ENCODE measurements at places on chromosomes 5 and 9.

GRCh38 chr9:134135343-134136117 is at the start of gene WDR5:
Gene WDR5 (plus strand): TSS chr9:134136082. CDS start chr9:134139878, 3,796 bp downstream.
- DNase-seq: peak; percentile 92

DNA sequence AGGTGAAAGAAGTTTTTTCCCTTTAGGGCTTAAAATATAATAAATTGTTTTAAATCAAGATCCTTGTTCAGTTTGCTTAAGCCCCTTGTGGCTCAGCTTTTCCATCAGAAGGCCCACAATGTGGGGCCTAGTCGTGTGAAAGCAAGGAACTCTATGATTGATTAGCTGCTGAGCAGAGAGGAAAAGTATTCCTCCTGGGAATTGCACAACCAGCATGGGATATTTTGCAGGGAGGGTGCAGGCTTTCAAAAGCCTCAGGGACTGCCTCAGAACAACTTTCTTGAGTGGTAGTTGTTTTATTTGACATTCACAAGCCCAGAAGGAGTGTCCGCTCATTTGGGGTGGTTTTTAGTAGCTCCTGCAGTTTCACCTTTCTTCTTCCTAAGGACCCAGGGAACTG is 19.8 kb downstream of the TTC23L start:
- DNase-seq: no peak

DNA sequence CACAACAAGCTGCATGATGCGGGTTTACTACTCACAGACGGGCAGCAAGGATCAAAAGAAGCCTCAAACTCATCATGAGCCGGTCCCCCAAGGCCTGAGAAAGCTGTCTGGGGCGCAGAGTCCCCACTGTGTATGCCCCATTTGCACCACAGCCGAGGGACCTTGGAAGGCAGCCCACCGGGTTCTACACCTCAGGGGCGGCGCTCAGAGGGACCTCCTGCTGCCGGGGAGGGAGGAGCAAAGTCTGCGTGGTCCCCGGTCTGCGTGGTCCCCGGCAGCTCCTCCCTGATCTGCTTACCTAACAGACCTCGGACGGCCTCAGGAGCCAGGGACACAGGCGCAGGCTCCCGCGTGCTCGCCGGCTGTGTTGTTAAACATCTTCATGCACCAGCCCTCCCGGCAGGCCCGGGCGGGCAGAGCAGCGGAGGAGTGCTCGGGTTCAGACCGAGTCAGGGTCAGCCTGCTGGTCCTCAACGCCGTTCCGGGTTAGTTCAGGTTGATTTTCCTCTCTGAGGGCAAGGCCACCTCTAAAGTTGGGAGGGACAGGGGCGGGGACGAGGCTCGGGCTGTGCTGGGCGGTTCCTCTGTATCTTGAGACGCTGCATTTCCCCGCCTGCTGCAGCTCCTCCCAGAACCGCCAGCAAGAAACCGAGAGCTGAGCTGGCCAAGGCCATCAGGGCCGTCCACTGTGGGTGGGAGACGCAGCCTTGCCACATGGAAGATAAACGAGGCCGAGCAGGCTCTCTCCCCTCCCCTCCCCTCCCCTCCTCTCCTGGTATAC is 74.6 kb downstream of the MRPL36 start:
- DNase-seq: peak; percentile 18

DNA sequence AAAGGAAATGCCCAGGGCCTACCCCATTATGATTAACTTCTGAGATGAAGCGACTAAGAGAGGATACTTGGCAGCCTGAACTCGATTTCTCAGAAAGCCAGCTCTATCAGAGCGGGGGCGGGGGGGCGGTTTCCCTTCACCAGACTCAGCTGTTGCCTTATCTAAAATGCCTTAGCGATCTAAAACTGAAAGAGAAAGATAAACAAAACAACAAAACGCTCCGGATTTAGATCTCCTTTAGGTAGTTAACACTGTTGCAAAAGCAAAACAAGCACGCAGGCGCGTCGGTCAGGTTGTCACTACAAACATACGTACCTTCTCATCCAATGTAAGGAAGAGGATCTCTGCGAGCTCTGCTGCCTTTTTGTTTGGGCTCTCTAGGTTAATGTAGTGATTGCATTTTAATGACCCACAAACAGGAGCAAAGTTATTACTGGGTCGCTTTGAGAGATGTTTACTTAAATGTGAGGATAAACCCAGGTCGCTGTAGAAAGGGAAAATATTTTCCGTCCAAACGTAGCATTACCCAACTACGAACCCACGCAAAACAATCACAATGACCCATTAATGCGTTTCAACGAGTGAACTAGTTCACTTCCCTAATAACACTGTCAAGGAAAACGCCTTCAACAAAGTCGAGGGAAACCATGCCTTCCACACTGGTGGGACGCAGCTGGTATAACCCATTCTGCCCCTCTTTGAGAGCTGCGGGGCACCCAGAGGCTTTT is 982 bp downstream of the EPB41L4A start:
- no peak for DNase-seq

DNA sequence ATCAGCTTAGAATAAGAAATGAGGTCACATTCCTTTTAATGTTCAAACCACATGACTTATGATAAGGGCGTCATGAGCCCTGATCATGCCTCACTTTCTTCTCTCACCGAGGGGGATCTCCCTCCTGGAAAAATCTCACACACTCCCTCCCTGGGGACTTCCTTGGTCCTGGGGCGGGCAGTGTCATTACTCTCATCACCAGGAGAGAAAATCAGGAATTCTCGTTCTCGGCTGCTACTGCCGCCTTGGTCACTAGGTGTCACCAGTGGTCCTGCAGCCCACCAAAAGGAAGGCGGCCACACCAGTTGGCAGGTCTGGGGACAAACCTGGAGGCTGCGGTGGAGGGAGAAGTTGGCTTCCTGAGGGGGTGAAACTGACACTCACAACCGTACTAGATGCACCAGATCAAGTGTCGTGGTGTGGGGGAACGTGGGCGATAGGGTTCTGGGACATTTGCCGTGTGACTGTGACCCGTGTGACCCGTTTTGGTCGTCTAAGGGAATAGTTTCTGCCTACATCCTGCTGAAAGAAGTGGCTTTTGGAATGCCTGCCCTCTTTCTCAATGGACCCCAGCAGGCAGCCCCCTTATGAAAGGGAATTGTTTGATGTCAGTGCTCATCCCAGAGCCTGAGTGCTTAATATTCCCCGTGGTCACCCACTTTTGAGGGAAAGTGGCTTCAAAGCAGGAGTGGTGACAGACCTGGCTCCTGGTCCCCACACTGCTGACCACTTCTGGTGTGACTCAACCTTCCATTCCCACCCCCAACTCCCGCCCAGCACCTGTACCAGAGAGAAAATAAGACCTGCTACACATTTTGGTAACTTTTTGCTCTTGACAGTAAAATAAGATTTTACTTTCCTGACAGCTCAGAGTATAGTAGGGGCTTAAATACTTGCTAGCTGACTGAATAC is 63.2 kb downstream of the ACER2 start:
- peak; percentile 15 for DNase-seq

GRCh38 chr9:112331674-112331952 is 1.8 kb downstream of the PTBP3 start:
- no peak for DNase-seq

DNA sequence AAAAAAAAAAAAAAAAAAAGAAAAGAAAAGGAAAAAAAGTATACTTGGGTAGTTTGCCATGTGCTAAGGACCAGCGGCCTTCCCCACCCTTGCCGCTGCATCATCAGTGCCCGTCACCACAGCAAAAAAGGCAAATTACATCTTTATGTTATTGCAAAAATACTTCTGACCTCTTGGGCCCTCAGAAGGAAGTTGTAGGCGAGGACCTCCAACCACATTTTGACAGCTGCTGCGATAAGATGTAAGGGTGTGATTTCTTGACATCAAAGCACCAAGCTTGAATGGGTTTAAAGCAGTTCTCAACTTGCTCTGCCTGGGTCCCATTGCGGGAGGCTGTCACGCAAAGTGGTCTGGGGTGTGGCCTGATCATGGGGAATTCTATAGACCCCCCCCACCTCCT is 39.2 kb downstream of the DMRT1 start:
- DNase-seq: no peak

DNA sequence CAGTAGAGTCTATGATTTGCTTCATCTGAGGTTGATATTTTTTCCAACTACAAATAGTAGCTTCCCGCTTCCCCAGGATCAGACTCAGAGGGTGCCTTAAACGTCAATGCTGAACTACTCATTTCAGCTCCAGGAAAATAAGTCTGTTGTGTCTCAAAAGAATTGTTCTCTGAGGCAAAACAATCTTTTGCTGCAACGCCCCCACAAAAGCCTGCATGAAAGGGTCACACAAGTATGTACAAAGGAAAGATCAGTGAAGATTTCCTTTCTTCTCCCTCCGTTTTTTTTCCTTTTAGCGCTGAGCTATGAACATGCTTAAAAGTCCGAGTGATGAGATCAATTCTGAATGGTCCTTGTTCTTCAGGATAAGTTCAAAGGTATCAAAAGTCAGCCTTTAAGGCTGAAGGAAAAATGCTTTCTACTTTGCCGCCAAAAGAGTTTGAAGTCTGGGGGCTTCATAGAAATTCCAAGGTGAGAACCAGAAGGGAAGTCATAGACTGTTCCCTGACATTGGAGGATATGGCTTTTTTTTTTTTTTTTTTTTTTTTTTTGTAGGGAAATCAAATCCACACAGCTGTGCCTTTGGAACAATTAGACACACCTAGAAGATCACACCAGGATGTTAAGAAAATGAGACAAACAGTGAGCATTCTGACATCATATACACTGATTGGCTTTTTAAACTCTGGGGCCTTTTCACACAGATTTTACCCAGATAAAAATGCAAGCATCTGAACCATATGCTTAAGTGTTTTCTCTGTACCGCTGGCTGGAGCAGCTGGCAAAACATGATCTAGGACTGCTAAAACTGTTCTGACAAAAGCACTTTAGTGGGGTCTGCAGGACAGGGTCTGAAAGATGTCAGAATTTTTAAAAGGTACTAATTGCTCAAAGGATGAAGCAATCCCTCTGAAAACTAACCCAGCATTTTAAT is 329.3 kb downstream of the ENC1 start:
- DNase-seq: no peak

DNA sequence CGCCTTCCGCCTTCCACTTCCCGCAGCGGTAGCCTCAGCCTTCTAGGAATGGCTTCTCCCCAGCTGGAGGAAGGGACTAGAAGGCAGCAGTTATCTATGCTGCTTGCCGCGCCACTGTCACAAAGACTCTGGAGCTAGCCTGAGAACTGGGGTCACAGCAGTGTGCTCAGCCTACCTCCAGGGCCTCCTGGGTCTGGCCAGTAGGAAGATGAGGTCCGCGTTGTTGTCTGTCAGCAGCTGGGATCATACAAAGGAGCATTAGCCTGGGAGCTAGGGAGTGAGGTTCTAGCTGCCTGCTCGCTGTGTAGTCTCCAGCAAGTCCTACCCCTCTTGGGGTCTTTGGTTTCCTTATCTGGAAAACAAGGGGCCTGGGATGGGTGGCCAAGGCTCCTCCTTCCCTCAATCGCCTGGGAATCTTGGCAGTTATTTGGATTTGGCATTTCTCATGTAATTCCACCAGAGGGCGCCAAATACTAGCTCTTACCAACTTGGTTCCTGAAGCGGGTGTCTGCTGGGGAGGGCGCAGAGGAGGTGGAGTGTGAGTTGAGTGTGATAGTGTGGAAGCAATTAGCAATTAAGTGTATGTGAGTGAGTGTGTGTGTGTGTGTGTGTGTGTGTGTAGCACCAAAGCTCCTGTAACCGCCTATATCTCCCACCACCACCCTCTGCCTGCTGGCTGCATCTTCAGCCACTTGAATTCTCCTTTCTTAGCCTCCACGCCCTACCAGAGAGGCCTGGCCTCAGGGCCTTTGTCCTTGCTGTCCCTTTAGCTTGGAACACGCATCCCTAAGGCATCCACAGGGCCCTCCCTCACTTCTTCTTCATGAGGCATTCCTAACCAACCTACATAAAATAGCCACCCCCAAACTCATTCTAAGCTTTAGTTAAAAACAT is 97.1 kb downstream of the ENTREP1 start:
- peak; percentile 33 for DNase-seq

DNA sequence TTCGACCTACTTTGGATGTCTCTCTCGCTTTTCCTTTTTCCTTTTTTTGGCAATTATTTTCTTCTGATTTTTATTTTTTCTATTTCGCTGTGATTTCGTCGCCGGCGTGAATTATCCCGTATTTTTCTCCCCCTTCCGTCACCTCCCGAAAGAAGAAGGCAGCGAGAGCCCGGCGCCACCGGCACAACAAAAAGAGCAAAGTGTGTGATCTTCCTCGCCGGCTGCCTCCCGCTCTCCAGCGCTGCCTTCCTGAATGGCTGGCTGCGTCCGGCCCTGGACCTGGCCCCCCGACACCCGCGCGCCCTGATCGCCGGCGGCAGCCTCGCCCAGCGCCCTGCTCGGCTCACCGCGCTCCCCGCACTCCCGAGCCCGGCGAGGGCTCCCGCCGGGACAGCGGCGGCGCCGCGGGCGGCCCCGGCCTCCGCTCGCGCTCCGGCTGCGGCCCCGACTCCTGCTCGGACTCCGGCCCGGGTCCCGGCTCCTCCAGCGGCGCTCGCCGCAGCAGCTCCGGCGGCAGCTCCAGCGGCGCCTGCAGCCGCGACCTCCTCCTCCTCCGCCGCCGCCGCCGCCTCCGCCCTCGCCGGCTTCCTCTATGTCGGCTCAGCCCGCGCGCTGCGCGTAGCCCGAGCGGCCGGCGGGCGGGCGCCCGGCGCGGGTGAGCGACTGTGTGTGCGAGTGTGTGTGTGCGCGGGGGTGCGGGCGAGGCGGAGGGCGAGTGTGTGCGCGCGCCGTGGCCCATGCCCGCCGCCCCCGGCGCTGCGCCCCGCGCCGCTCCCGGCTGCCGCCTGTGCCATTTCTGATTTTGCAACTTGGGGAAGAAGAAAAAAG is 960 bp downstream of the NR2F1 start:
- no peak for DNase-seq

DNA sequence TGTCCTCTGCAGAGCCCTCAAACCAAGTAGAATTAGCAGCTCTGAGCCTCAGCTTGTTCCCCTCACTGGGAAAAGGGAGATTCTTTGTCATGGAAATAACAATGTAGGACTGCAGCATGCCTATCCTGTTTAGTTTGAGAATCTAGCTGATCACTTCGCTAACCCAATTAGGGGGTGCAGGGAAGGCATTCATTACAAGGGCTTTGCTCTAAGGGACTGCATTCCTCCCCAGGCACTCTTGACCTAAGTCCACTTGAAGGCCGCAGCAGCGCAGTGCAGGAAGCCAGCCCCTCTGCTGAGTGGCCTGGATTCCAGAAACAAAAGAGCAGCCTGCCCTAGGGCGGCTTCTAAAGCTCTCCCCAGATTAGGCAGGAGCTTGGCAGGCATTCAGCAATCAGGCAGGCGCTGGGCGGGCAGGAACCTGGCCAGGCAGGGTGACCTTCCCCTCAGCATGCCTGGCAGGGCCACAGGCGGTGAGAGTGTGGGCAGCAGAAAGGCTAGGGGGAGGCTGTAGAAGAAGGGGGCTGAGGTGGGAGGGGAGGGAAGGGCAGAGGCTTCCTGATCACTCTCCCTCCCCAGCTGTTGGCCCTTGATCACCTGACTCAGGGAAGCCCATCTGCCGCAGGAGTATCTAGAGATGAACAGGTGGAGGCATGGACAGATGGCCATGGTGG is 24.8 kb downstream of the CCNJL start:
- no peak for DNase-seq

DNA sequence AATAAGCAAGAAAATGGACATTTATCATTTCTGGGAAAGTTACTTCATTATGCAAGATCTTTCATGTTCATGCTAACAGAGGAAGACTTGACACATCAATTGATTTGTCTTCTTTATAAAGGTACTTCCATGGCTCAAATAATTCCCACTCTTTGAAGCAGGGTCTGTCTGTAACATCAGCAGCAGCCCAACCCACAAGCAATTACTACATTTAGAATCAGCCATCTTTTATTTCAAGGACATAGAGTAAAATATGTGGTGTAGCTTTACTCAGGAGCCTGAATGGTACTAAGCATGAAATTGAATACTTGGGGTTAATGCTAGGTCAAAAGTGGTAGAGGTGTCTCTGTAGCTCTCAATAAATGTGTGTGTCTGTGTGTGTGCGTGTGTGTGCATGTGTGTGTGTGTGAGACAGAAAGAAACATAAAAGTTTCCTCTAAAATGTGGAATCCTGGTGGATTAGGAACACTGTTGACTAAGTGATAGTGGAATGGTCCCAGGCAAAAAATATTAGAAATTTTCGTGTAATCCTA is 581.1 kb downstream of the CAAP1 start:
- no peak for DNase-seq

All from naive thymus-derived CD8-positive, alpha-beta T cell (primary cell).